ENCODE measurements at places on chromosomes 11 and 22.

DNA sequence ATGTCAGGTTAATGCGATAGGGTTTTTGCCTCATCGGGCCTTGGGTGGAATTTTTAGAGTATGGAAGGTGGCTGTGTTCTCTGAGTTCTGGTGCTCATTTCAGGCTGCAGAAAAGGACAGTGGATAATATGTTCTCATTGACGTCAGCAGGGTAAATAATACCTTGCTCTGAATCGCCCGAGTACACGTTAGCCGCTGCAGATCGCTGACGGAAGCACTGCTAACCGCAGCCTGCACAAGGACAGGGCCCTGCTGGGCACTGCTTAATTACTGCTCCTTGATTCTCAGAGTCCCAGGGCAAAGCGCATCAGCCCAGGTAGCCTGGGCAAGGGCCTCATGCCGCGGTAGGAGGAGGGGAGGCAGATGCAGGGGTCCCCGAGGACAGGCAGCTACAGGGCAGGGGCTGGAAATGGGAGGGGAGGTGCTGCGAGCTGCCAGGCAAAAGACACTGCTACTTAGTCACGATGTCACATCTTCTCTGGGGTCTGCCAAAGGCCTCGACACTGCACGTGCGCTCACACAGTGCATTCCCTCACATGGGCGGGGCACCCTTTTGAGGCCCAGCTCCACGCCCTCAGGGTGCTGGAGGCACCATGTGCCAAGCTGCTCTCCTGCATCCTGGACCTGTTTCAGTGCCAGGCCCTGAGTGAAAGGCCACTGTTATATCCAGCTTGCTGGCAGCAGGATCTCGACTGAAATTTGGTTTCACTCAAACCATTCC is 35.2 kb downstream of the PPP2R1B start:
- no peak for DNase-seq

GRCh38 chr11:66312549-66313320 is 4.1 kb downstream of the CD248 start:
- DNase-seq: peak; percentile 99

GRCh38 chr11:18934195-18934814 is 4.9 kb downstream of the MRGPRX1 start:
- no peak for DNase-seq

GRCh38 chr22:45564349-45565030 is 61.8 kb downstream of the FBLN1 start:
- no peak for DNase-seq

- DNase-seq: no peak
These were observed 55.7 kb downstream of the FAM168A start for GRCh38 chr11:73542175-73542574.

- DNase-seq: no peak
These were observed 4.8 kb upstream of the NOX4 start for GRCh38 chr11:89495951-89496350.

GRCh38 chr22:28314959-28315358 is 364.7 kb downstream of the TTC28 start:
- DNase-seq: no peak

GRCh38 chr11:112794331-112794846 is 166.8 kb upstream of the NCAM1 start:
- no peak for DNase-seq

DNA sequence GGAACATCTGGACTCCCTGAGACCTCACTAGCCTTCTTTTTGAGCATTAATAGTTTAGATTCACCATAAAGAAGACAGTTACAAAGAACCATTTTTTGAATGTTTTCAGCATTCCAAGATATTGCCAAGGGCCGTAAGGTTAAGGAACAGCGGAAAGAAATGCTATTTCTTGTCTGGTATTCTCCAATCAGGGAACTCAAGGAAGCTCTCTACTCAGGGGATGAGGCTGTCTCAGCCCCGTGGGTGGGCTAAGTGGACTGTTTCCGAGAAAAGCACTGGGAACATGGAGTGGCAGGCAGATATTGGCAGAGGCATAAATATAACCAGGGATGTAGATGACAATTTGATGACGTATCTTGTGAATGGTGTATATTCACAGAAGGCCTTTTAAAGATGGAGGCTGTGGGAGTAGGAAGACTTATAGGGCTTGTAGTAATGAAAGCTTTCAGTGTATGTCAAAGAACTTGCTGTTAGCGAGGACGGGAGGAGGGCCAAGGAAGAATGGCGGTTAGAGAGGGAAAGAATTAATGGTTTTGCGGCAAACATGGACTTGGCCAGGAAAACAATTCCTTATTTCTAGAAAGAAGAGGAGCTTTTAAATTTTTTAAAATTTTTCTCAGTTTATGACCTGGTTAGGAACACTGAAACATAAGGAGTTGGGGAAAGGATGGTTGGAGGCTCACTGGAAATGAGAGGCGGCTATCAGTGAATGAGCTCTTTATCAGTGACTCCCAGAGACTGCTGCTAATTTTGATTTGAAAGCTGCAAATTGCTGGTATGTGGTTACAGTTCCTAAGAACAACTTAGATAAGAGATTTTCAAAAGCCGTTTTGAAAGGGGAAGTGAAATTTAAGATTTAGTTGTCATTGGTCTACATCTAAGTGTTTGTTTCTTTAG is 64.6 kb downstream of the ST3GAL4 start:
- DNase-seq: no peak

DNA sequence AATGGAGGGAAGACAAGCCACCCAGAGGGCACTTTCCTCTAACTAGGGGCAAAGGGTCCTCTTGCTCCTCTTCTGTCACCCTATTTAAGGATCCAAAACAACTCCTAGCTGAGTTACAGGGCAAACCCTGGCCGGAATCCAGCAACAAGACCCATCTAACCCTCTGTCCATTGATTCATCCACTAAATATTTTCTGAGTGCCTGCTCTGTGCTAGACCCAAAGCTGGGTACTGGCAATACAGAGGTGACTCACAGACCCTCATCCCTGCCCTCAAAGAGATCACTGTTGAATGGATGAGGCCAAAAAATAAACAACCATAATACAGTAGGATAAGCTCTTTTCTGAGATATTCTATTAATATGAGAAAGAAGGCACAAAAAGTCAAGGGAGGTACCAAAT is 4.3 kb upstream of the GALNT18 start:
- no peak for DNase-seq

- DNase-seq: peak; percentile 76
These were observed 5.0 kb downstream of the DGKZ start for GRCh38 chr11:46352063-46352841.

DNA sequence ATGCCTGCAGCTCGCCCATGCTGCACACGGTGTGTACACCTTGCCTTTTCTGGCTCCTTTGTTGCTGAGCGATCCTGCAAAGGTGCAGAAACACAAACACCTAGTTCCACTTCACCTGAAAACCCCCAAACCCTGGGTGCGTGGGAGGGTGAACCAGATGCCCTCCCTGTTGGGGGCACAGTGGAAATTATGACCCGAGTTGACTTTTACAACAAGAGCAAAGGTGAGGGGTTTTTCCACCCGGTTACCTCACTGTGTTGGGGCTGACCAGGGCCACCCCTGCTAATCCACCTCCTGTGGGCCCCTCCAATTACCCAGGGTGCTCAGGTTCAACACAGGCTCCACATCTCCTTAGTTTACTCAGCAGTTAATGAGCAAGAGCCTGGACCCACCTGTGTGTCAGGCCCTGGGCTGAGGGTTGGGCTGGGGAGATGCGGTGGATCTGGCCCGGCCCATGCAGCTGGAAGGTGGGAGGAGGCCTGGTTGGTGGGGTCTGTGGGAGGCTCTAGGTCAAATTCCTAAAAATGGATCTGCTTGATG is 42.1 kb downstream of the LRRC32 start:
- DNase-seq: no peak

DNA sequence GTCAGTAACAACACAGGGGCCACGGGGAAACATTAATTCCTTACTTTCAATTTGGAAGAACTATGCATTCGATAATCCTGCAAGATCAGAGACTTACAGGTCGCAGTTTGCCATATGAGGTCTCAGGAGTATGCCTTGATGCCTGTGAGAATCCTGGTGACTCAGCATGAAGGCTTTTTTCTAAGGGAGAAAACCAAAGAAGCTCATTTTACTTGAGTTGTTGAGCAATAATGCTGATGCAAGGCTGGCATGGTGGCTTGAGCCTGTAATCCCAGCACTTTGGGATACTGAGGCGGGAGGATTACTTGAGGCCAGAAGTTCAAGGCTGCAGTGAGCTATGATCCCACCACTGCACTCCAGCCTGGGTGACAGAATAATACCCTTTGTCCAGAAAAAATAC is 26.6 kb downstream of the ATG16L2 start:
- no peak for DNase-seq

DNA sequence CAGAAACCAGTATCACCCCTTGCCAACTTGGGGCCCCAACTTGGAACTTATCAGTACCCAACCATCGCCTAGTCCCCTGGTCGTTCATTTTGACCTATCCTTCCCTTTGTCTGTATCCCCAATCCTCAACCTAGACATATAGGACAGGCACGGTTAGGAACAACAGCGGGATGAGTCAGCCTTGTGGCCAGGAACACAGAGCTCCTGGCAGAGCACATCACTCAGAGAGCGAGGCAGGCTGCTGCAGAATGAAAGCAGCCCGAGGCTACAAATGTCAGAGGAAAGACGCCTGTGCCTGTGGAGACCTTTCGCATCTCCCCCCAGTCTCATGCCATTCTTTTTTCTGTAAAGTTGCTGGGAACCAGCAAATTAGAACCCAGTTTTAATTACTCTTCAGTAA is 14.6 kb downstream of the DKK3 start:
- no peak for DNase-seq

GRCh38 chr11:35168671-35169070 is 29.7 kb downstream of the CD44 start:
- no peak for DNase-seq

- DNase-seq: no peak
These were observed 178.5 kb downstream of the ARHGAP42 start for GRCh38 chr11:100865443-100866065.

- DNase-seq: no peak
These were observed 1.9 kb upstream of the RDX start for GRCh38 chr11:110298301-110298765.

- peak; percentile 67 for DNase-seq
These were observed 98.6 kb upstream of the CD44 start for GRCh38 chr11:35040221-35040942.

DNA sequence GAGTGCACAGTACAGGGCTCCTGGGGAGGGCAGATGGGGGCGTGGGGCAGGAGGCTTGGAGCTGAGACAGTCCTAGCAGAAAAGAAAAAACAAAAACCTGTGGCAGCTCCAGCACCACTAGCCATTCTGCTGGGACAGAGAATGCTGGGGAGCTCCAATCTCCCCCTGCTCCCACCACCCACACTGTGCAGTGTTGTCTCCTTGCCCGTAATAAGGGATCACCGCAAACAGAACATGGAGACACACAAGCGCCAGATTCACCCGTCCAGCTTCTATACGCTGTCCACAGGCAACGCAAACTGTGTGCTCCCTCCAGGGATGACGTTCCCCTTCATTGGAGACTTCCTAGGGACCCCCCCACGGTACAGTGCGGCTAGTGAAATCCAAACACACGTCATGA is 31.4 kb downstream of the OPCML start:
- no peak for DNase-seq

- no peak for DNase-seq
These were observed 912.8 kb downstream of the DLG2 start for GRCh38 chr11:84714316-84714780.

- DNase-seq: no peak
These were observed 283.2 kb downstream of the ETS1 start for GRCh38 chr11:128304116-128304515.

GRCh38 chr22:46272762-46273431 is 5.1 kb downstream of the TTC38 start:
- DNase-seq: no peak

- DNase-seq: no peak
These were observed 14.1 kb downstream of the TNKS1BP1 start for GRCh38 chr11:57310630-57311086.

DNA sequence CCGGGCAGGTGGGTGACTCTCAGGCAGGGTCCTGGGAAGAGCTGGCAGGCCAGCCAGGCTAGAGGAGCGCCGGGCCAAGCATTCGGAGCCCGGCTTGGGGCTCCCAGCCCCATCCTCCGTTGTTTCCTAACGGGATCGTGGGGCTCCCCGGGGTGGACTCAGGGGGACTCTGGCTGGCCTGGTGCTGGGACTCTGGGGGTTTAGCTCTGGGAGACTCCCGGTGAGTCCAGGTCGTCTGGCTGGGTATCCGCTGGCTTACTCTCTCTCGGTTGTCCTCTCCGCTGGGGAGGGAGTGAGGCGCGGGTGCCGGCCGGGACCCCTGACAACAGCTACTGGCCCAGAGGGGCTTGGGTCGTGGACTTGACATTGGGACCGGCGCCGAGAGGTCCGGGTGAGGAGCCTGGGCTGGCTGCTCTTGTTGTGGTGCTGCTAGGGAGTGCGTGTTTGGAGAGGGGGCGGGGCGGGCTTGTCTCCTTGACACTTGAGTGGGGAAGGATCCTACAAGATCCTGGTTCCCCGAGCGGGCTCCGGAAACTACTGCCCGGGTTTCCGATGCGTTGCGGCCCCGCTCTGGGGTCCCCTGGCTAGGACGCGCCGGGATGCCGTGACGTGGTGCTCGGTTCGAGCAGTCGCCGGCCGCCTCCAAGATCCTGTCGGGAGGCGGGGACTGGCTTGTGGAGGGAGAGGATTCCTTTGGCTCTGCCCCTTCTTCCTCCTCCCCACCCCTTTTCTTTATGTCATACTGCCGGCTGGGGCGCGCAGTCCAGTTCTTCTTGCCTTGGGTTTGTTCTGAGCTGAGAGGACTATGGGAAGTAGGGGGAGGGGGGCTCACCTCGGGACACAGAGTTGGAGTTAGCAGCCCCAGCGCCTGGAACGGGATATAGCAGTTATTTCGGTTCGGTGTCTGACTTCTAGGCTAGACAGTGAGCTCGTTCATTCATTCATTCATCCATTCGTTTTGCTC is 585 bp downstream of the EMSY start:
- peak; percentile 24 for DNase-seq

GRCh38 chr11:82976786-82977185 is 75.2 kb downstream of the DDIAS start:
- DNase-seq: no peak

DNA sequence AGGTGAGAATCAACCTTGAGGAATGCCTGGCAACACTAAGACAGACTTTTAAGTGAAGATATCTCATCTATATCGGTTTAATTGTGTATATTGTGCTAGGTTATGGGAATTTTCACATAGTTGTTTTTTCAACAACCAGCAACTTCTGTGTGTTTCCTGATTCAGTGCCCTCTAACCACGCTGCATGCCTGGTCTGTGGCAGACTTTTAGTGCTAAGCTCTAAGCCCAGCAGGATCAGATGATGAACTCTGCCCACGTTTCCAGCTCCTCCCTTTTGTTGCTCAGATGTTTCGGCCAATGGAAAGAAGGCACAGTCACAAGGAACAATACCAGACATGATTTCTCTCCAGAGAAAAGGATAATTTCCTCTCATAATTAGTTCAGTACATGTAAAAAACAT is 1.4 kb upstream of the VWA5A start:
- no peak for DNase-seq

GRCh38 chr11:106160494-106160893 is 83.0 kb downstream of the AASDHPPT start:
- no peak for DNase-seq

DNA sequence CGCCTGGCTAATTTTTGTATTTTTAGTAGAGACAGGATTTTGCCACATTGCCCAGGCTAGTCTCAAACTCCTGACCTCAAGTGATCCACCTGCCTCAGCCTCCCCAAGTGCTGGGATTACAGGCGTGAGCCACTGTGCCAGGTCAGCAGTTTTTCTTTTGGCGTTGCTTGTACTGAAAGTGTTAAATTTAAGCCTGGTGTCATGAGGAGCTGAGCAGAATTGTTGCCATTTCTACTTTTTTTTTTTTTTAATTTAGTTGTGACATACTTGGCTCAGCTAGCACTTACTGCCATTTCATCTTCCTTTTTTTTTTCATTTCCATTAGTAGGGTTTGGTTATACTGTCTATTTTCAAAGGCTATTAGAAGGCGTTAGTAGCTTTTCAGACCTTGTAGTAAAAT is 10.7 kb downstream of the TAB1 start:
- DNase-seq: no peak

Measured in effector memory CD4-positive, alpha-beta T cell (primary cell).